ENCODE measurements at places on chromosomes 11 and 22.

DNA sequence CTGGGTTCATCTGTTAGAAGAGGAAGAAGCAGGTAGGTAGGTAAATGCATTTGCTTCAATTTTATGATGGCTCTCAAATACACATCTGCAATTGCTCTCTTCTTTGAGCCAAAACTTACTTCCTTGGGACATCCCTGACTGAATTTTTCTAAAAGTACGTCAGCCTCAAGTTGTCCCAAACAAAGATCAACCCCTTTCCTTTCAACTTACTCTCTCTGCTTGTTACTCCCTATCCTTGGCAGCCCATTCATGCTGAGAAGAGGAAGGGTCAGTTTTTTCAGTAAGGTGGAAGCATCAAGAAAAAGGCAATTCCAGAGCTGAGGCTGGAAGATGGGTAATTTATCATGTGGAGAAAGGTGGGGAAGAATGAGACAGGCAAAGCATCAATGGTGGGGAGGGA, 111.2 kb downstream of the LRRC32 start:
- H3K4me1 ChIP-seq: no peaks in the 10 kb centered on the region
- no peak overlapping the region for H3K27ac ChIP-seq
- H3K4me3 ChIP-seq: no peak overlapping the region

- no peak overlapping the region for H3K27ac ChIP-seq
- no peak overlapping the region for H3K4me3 ChIP-seq
- H3K36me3 ChIP-seq: no peaks in the 10 kb centered on the region
Measured at GRCh38 chr11:81963018-81963417, 770.6 kb downstream of the FAM181B start.

GRCh38 chr22:22111267-22111751, 128.7 kb upstream of the TOP3B start:
- H3K27me3 ChIP-seq: no peaks in the 10 kb centered on the region
- no peaks in the 10 kb centered on the region for H3K4me1 ChIP-seq
- H3K36me3 ChIP-seq: no peaks in the 10 kb centered on the region
- no peak overlapping the region for H3K4me3 ChIP-seq

DNA sequence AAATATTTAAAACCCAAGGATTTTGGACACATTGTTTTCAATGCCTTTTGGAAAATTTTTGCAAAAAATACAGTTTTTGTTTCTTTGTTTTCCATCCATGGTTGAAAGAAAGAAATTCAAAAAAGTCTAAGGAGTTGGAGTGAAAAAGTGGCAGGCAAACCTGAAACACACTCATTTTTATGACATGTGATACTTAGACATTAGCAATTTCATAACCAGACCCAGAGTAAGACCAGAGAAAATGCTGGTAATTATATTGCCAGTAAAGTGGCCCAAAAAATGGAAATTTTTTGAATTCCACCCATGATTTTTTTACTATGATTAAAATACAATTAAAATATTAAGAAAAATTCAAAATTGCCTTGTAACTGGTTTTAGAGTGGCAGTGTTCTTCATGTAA, 128.2 kb downstream of the SLC17A6 start:
- H3K4me1 ChIP-seq: no peaks in the 10 kb centered on the region
- H3K27ac ChIP-seq: no peak overlapping the region
- no peak overlapping the region for H3K4me3 ChIP-seq
- no peaks in the 10 kb centered on the region for H3K27me3 ChIP-seq

Measured in spinal cord (tissue), 10 donors.